Naive thymus-derived CD4-positive, alpha-beta T cell (primary cell): ENCODE measurements at places on chromosomes 1 and 21. TPM values are rescaled to one million over a fixed set of nuclear protein-coding genes. Genes with fewer than 3 reads are reported as not detected.

DNA sequence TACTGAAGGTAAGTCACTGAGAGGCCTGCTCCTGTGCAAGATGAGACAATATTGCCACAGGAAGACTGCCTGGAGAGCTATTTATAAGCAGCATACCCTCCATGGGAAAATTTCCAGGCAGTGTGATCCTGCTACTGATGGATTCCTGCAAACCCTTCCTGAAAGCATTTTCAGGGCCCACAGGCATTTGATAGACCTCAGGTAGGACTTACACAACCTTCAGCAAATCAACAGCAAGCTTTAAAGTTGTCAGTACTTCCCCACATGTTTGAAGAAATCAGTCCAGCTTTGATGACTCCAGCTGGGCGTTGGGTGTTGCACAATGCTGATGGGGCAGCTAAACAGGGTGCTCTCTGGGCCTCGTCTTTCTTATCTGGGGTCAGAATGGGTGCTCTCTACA is 108.8 kb downstream of the PLXNA2 start:
- DNase-seq, result no peak

DNA sequence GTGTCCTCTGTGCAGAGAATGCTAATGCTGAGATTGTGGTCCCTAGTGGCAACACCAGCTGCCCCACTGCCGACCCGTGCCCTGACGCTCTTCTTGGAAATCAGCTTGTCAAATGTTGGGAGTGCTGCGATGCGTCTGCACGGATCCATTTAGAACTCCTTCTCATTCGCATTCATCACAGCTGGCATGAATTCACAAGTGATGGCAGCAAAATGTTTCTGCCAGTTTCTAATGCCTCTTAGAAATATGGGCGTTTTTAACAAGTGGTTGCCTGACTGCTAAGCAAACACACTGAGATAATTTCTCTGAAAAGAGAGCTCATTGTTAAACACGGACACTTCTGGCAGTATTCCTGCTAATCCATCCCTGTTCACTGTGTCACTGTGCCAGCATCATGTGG is 131.9 kb upstream of the KCNJ6 start:
- no peak for DNase-seq

- DNase-seq, result no peak
Measured at GRCh38 chr1:5297886-5298239, 643.5 kb downstream of the AJAP1 start.

GRCh38 chr21:22649246-22649645 is 1651.0 kb downstream of the NCAM2 start:
- no peak for DNase-seq

DNA sequence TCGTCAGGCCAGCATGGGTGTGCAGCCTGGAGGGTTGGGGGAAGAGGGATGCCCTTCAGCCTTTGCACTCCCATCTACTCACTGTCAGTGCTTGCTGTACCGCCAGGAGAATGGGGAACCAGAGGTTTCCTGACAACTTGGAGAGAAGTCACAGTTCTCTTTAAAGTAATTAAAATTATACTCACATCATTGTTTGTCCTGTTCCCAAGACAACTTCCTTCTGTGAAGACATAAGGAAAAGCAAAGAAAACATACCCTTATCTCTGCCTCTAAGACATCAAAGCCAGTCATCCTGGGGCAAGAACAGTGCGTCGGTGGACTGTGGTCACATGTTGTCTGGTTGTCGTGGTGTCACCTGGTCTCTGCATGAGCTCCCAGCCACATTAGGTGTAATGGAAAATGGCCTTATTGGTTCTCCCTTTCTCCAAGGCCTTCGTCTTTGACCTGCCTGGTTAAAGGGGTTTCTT is 17.6 kb downstream of the TRAF5 start:
- no peak for DNase-seq

GRCh38 chr1:67588178-67588855 is 96.7 kb upstream of the GADD45A start:
- no peak for DNase-seq

The ITLN1 gene
- total RNA-seq, result not detected

The PSRC1 gene
- total RNA-seq, result 0.38 TPM

The SPATA45 gene
- total RNA-seq, result not detected

The SERINC2 gene
- 0.34 TPM for total RNA-seq
